ENCODE measurements at places on chromosomes 3 and 15.

DNA sequence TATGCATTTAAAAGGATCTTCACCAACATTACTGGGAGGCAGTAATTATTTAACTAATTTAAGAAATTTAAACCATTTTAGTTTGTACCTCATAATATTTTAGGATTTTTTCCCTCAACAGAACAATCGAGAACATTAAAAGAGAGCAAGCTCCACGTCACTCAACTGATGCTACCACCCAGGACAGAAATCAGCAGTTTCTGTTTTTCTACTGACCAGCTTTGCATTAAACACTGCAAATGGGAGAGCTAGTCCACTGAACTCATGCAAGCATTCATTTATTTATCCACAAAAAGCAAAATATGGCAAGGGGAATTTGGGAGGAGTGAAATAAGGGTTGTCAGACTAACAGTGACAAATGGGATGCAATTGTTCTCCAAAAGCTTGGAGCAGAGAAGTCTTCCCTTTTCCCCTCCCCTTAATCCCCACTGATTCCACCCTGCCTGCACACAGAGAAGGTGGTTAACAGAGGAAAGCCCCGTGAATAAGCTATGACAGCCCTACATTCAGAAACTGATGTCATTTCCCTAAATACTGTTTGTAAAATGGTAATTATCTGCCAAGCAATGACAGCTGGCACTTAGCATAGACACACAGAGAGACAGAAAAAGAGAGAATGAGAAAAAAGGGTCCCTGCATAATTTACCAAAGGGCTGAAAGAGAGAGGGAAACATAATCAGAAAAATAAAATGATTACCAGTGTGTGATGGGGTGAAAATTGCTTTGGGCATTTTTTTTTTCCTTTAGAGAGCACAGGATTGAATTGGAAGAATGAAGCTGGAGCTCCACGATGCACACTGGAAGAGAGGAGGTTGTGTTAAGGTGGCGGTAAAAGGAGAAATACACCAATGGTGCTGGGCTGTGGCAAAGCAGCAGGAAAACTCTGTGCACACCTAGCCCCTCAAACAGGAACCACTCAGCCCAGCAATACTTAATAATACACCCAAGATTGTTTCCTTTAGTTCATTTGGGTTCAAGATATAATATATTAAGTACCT, 777.4 kb downstream of the TUSC7 start:
- DNase-seq: no peak

DNA sequence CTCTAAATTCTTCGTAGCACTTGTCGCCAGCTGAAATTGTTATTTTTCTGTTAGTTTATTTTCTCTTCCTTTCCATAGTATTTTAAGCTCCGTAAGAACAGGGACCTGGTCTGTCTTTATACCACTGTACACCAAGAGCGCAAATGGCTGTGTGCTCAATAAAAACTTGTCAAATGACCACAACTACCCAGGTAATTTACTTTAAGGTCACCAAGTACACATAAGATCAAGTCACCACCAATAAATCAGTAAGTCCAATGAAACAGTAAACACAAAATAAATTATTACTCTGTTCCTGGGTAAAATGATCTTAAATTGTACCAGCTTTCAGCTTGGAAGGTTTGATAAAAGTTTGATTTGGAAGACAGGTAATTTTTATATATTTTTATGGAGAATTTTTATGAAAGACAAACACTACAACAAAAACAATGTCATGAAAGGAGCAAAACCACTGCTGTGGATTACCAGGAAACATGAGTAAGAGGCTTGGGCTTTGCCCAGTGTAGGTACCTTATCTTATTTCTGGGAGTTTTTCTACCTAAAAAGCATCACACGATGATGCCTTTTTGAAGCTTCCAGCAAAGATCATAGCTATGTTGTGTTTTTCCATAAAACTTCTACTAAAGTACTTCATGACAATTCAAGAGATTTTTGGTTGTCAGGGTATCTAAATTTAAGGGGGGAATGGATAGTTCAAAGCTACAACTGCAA, 406.8 kb downstream of the SHQ1 start:
- DNase-seq: no peak

GRCh38 chr15:65068403-65068788, 605 bp upstream of the RASL12 start:
- DNase-seq: no peak

- no peak for DNase-seq
Observed at GRCh38 chr15:65305776-65306175, 1.3 kb downstream of the RNU5B-1 start.

DNA sequence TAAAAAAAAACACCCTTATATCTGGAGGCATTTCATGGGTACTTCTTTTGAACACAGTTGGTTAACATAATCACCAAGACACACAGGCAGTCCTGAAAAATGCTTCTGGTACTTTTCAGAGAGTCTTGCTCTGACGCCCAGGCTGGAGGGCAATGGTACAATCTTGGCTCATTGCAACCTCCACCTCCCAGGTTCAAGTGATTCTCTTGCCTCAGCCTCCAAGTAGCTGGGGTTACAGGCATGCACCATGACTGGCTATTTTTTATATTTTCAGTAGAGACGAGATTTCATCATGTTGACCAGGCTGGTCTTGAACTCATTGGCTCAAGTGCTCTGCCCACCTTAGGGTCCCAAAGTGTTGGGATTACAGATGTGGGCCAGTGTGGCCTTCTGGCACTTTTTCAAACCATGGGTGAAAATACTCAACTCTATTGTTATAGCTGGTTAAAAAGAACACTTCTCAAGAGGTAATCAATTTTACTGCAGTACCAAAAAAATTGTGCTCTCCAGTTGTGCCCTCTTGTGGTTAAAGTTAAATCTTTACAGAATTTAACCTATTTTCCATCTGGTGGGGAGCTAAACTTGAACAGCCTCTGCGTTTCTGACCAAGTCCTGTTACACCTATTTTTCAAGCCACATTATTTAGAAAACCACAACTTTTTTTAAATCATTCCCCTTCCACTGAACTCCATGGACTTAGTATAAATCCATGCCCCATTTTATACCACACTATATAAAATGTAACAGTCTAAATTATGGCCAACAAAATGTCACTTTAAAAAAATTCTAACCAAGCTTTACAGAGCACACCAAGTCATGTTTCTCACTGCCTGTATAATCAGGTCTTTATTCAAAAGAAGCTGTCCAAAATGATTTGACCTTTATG, 1.2 kb upstream of the SNAPC5 start:
- no peak for DNase-seq

GRCh38 chr3:89314454-89315098, 207.2 kb downstream of the EPHA3 start:
- DNase-seq: no peak

DNA sequence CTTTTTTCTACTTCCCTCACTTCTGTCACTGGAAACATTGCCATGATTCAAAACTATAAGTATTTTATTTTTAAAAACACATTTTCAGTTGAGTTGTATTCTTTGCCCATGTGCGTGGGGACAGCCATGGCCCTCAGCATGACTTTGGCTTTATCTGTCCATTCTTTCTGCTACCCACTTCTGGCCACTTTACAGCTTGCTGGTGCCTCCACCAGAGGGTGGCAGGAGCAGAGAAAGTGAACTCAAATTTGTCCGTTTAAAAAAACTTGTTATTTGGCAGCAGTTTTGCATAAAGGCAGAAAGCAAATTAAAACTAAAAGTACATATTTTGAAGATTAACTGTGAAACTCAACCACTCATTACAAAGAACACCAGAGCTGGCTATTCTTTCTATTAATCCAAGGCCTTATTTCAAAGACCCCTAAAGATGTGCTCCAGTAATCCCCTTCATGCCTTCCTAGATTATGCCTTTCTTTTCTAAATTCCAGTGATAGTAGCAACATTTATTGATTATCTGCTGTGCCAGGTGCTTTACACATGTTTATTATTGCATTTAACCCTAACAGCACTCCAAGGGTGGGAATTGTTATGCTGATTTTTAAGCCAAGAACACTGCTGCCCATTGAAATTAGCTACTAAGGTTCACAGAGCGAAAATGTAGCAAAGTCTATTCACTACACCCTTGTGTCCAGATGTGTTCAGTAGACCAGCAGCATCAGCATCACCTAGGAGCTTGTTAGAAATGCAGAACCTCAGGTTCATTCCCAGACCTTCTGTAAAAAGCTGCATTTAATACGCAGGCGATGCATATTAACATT, 134.8 kb downstream of the THRB start:
- no peak for DNase-seq

GRCh38 chr3:13095408-13095937, 22.2 kb upstream of the IQSEC1 start:
- no peak for DNase-seq

DNA sequence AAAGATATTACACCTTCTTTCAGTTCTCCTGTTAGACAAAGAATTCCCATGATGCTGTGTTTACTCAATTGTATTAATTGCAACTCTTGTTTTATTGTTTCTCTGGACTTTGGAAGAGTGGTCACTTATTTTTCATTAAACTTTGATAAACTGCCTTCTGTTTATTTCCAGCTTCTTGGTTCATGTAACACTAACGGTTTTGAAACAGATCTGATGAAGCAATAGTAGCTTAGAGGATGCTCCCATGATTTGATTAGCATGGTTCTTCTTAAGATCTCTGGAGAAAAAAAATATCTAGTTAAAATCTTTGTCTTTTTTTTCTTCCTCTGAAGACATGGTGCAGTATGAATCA, 90.1 kb downstream of the FNDC3B start:
- no peak for DNase-seq

- DNase-seq: no peak
Observed at GRCh38 chr3:70182166-70182565, 130.3 kb downstream of the MDFIC2 start.
